Hematopoietic multipotent progenitor cell (in vitro differentiated cells): ENCODE measurements at places on chromosomes 16 and 17.

- no peak for DNase-seq
Measured at GRCh38 chr17:12386225-12386624, 279.5 kb upstream of the MYOCD start.

DNA sequence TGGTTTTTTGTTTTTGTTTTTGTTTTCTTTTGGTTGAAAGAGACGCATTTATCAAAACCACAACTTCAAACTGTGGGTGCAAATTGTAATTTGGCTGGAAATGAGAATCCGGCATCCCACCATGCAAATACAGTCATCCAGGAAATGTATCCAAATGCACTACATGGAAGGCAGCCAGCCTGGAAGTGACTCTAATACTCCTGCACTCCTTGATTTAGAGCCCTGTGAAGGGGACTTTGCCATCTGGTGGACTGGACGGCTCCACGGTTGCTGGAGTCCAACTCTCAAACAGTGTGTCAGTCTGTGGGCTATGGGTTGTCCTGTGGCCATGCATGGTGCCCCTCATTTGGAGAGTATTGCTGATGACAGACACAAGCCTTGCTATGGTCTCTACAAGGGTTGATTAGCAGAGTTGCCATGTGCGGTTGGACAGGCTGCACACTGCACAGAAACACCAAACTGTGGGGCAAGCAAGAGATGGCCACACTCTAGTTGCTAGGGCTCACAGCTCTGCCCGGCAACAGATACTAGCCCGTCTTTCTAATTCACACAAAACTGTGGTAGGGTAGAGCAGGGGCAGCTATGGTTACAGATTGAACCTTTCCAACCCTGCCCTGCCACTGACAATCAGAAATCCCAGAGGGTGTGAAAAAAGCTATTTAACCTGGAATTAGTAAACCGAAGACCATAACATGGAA, 62.4 kb downstream of the VAT1L start:
- no peak for DNase-seq

DNA sequence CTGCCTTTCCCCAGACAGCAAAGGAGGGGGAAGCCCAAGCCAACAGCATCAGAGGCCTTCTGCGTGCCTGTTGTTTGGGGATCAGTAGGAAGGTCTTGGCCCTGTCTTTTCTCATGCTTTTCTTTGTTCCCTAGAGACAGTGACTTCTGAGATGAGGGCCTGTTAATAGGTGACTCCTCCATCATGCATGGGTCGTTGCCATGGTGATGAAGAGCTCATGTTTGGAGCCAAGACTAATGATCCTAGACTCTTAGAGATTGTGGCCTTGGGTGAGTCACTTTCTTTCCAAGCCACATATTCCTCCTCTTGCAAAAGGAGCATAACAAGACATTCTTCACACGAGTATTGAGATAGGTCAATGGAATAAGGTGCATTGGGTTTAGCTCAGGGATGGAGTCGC, 201.1 kb upstream of the ASIC2 start:
- DNase-seq: no peak

- DNase-seq: no peak
Measured at GRCh38 chr17:73101031-73101430, 8.5 kb upstream of the SLC39A11 start.

DNA sequence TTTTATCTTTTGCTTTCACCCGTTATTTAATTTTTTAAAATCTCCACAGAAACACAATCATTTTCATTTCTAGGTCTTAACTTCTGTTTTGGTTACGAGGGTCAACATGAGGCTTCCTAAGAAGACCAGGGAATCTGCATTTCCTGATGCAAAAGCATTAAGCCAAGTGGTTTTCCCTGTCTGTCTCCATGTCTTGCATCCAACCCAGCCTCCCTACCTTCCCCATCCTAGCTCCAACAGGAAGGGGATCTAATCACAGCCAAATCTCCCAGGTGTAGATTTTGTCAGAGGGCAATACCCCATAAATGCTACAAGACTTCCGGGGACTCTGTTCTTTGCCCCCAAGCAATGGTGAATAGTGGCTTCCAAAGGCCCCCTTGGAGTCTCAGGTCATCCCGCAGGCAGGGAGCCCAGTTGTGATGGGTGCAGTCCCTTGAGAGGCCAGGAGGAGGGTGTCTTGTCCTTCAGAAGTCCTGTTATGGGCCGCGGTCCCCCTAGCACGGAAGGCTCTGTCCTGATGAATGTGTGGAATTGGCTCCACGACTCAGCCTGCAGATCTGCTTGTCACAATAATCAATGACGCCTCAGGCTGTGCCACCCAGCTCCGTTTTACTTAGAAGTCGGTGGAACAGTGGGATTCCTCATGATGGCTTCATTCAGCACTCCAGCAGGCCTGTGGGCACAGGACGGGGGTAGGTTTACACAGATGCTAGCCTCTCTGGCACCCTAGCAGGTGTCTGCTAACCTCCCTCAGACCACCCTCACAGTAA, 141.1 kb downstream of the RGS9 start:
- no peak for DNase-seq

GRCh38 chr17:43573579-43574321, 27.6 kb upstream of the ETV4 start:
- DNase-seq: no peak

DNA sequence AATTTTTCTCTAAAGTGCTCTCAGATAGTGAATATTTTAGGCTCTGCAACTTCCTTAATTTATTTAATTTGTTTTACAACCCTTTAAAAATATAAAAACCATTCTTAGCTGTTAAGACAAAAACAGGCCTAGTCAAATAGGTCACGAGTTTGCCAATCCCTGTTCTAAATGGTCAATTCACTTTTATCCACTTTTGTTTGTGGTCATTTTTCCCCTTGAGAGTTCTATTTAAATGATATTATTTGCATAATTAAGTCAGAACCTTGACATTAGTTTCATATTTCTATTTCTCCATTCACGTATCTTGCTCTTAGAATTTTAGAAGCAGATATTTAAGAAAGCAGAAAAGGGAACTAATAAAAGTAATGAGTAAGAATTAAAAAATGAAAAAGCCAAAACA, 4.0 kb downstream of the AMFR start:
- no peak for DNase-seq

DNA sequence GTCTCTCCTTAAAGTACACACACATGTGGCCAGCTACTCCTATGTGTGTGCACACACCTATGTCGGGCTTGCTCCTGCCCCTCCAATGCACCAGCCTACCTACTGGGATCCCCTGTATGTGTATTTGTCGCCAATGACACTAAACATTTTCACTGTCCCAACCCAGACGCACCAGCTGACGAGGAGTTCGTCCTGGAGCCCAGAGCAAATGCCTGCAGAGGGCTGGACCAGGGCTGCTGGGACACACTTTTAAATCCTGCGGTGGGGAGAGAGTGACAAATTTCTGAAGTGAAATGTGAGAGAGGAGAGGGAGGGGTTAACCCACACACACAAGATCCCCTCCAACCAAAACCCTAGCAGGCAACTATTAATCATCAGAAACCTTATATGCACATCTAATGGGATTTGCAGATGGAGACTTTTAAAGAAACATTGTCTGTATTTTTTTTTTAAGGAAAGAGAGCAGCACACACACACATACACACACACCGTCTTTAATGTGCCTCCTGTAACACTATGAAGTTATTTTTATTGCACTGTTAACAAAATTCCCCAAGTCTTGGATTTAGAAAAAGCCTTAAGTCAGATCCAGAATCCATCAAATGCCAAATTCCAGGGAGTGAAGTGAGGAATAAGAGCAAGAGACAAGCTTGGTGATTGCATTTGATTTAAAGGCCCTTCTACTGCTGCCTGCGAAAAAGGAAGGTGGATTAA, at the start of gene MEOX1:
TSS of gene MEOX1 (minus strand) at position 224 of the 714 bp plus-strand sequence. CDS start 388 bp downstream, outside the sequence.
- DNase-seq: no peak

- no peak for DNase-seq
Measured at GRCh38 chr17:29612404-29613280, 10.1 kb downstream of the CORO6 start.

DNA sequence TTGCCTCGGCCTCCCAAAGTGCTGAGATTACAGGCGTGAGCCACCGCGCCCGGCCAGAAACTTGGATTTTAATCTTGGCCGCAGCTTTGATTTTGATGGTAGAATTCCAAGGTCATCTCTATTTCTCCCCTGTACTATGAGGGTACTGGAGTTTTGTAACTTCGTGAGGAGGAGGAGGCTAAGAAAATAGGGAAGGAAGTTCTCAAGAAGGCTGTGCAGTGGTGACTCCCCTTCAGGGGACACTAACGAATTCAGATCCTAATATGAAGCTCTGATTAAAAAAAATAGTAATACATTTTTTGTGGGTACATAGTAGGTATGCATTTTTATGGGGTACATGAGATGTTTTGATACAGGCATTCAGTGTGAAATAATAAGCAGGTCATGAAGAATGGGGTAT, 55.9 kb downstream of the LDHD start:
- DNase-seq: no peak

DNA sequence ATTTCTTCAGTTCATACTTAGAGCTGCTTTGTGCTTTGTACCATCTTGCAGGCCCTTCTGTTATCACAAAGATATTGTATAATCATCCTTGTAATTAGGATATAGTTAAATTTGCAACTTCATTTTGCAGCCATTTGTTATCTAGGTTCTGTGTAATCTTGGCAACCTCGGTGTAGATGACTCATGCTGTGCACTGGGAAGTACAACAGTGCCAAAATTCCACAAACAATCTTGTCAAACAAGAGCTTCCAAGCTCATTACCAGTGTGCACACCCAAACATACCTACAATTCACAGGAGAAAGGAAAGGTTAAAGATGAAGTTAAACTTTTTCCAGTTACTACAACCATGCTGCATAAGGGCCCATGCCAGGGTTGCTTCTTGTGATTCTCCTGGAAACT, 1231.8 kb downstream of the CDH11 start:
- no peak for DNase-seq

- DNase-seq: no peak
Measured at GRCh38 chr17:71383091-71383490, 737.7 kb upstream of the SOX9 start.

- no peak for DNase-seq
Measured at GRCh38 chr17:70423562-70423961, 254.2 kb downstream of the KCNJ2 start.

DNA sequence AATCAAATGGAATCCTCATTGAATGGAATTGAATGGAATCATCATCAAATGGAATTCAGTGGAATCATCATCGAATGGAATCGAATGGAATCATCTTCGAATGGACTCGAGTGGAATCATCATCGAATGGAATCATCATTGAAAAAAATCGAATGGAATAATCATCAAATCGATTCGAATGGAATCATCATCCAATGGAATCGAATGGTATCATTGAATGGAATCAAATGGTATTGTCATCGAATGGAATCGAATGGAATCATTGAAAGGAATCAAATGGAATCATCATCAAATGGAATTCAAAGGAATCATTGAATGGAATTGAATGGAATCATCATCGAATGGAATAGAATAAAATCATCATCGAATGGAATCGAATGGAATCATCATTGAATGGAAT, 619.3 kb downstream of the TP53TG3F start:
- DNase-seq: no peak

GRCh38 chr17:3557768-3558583, at the start of gene TRPV3:
TRPV3 (minus strand) TSS chr17:3557812; CDS start chr17:3554850, 2,962 bp downstream.
- no peak for DNase-seq

DNA sequence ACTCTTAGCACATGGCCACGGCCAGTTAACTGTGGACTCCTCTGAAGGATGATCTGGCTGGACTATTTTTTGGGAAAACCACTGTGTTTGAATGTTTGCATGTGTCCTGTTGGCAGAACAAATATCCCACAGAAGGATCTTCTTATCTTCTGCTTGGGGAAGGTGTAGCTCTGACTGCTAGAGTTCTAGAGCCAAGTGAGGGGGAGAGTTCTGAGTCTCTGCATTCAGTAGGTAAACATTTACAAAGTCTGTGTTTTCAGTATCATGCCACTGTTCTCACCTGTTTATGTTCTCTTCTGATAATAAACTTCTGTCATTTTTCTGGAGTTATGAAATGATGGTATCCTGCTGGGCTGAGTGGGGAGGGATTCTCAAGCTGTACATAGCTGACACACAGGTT, 241.1 kb downstream of the WWOX start:
- DNase-seq: no peak

DNA sequence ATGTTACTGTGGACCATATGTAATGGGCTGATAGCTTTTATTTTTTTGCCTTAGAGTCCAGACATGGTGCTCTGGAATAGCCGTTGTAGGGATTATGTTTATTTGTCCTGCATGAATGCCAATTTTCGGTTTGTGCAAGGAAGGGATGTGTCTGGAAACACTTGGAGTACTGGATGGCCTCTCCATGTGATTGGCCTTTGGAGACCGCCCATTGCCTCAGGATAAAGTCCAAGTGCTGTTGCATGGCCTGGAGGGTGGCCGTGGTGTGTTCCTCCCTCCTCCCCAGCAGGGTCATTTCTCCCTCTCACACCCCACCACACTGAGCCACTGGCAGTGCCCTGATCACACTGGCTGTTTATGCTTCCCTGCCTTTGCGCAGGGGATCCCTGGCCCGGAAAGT, 93.9 kb downstream of the MSI2 start:
- no peak for DNase-seq

- no peak for DNase-seq
Measured at GRCh38 chr17:2380226-2380922, 20.5 kb downstream of the MNT start.

GRCh38 chr16:77499373-77500285, 64.8 kb upstream of the ADAMTS18 start:
- no peak for DNase-seq

DNA sequence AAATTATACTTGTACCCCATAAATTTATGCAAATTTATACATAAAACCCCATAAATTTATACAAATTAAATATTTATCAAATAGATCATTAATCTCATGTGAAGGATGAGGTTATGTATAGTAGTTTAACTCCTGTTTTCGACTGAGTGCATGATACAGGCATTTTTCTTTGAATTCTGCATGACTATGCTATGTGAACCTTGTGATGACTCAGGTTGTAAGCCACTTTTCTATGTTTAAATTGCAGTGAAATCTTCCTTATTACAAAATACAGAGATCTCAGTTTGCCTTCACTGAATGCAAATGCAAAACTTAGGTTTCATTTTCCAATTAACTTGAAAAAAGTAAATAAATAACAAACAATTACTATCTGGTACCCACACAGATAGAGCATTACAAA, 843.7 kb downstream of the CDH11 start:
- no peak for DNase-seq

- no peak for DNase-seq
Measured at GRCh38 chr16:1285669-1286512, 23.5 kb upstream of the UBE2I start.

DNA sequence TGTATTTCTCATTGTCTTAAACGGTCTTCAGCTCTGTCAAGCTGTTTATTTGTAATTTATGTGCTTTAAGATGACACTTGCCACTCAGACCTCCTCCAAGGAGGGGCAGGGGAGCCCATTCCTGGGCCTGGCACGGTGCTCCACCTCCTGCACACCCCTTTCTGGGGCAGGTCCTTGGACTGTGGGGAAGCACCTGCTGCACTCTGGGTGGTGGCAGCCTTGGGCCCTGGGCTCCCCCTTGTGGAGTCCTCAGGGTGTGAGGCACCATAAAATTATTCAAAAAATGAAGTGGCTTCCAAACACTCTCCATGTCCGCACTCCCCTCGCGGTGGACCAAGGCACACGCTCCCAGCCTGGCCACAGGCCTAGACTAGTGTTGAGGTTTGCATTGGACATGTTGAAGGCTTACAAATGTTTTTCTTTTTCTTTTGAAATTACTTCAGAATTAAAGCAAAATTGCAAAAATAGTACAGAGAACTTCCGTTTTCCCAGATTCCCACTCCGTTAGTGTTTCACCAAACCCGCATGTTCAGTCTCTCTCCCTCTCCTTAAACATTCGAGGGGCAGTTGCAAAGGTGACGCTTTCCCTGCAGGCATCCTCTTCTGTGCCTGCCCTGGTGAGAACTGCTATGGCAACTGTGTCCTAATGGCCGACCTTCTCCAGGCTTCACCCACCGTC, 32.4 kb downstream of the FOXK2 start:
- peak; percentile 43 for DNase-seq

GRCh38 chr17:21258593-21258992, 5.4 kb upstream of the NATD1 start:
- DNase-seq: no peak
